ENCODE measurements at places on chromosomes 3 and 15. TPM values are rescaled to one million over a fixed set of nuclear protein-coding genes. Genes with fewer than 3 reads are reported as not detected.

DNA sequence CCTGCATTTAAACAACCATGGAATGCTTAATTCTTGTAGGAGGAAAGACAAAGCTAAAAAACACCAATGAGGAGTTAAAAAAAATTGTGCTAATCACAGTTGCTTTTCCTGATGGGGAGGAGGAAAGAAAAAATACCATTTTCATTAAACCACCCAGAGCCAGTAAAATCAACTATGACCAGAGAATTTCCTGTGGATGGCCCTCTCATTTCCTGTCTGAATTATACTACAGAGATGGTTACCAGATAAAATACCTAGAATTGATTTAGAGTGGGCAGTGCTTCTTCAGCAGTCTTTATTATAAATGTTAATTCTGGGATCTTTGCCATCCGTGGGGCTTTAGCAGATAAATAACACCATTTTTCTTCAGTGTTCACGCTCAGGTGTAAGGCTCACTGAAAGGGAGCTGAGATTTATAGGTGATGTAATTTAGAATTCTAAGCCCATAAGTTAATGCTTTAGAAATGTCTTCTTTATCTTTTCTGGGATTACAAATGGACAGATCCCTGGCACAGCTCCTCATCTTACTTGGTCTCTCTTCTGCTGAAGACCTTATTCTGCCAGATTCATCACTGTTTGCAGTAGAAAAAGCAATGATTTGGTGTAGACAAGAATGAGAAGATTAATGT, 37.9 kb downstream of the RETNLB start:
- DNase-seq = no peak

DNA sequence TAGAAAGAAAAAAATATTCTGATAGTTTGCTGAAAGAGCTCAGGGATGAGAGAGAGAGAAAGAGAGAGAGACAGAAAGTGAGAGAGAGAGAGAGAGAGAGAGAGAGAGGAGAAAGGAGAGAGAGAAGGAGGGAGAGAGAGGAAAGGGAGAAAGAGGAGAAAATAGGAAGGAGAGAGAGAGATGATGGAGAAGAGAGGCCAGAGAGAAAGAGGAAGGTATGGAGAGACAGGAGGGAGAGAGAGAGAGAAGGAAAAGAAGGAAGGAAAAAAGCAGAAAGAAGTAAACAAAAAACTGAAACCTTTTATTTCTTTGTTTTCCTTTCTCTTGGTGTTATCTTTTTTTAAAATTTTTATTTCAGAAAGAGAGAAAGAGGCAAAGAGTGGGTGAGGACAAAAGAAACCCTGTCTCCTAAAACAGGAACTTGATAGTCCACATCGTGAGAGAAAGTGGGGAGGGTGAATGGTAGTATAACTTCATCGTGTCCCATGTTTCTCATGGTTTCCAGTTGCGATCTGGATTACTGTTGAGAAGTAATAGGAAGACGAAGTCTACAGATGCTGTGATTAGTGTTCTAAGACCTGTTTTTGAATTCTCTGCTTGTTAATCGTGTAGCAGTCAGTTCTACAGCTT, 279.7 kb downstream of the LPP start:
- DNase-seq = no peak

DNA sequence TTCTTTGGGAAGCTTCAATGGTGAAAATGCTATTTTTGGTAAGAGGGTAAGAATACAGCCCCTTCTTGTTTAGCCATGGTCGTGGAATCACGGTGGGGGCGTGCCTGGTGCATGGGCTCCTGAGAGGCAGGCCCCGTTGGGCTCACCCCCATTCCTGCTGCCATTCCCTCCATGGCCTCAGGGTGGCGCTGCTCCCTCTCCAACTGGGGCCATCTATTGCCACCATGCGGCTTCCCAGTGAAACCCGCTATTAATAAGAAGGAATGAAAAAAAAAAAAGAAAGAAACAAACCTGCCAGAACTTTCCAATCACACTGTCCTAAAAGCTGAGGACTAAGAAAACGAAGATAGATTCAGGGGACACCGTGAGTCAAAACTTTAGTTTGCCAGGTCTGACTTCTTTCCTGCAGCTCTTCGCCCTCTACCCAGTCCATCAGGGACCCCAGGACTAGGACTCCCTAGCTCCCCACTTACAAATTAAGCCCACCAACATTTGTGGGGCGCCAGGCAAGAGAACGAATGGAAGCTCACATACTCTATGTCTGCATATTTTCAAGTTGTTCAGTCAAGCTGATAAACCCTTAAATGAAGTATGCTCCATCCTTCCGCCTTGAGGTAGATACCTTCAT, 30.6 kb upstream of the ABHD2 start:
- DNase-seq = peak; percentile 29

Gene TRIM42
- not detected for total RNA-seq
